Fibroblast of the aortic adventitia (primary cell): ENCODE measurements at places on chromosomes 1 and 21. TPM values are rescaled to one million over a fixed set of nuclear protein-coding genes. Genes with fewer than 3 reads are reported as not detected.

Gene PIGR
- total RNA-seq, result not detected in 2 replicates

Gene TGFBR3
- 37.2 and 118 TPM in 2 replicates for total RNA-seq

Gene ZNF281
- total RNA-seq, result 7.0 and 29.7 TPM in 2 replicates

Gene FMN2
- total RNA-seq, result 8.1 and 34.5 TPM in 2 replicates

- DNase-seq, result no peak
Measured at GRCh38 chr21:27545754-27546349, 579.0 kb upstream of the ADAMTS5 start.

- no peak for DNase-seq
Measured at GRCh38 chr1:159879136-159879535, 16.7 kb upstream of the VSIG8 start.

DNA sequence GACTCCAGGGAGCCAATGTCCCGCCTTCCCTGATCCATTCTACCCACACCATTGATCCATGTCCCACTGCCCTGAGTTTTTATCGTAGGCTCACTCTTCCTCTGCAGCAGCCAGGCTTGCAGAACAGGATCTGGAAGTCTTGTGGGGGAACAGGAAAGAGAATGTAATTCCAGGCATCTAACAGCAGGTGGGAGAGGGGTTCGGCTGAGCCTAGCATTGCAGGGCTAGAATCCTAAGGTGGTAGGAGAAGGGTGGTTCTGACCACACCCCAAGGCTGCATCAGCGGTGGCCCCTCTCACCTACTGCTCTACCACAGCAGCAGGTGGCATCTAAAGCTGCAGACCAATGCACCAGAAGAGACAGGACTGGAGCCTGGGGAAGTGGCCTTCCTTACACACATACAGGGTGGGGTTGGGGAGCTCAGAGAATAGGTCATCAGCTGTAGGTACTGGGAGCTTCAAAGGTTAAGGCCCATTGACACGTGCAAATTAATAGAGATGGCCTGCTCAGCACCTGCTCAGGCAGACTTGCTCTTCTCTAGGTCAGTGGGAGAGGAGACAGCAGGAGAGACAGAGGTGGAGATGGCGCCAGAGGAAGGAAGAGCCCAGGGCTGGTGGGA, 20.5 kb downstream of the KNCN start:
- no peak for DNase-seq

DNA sequence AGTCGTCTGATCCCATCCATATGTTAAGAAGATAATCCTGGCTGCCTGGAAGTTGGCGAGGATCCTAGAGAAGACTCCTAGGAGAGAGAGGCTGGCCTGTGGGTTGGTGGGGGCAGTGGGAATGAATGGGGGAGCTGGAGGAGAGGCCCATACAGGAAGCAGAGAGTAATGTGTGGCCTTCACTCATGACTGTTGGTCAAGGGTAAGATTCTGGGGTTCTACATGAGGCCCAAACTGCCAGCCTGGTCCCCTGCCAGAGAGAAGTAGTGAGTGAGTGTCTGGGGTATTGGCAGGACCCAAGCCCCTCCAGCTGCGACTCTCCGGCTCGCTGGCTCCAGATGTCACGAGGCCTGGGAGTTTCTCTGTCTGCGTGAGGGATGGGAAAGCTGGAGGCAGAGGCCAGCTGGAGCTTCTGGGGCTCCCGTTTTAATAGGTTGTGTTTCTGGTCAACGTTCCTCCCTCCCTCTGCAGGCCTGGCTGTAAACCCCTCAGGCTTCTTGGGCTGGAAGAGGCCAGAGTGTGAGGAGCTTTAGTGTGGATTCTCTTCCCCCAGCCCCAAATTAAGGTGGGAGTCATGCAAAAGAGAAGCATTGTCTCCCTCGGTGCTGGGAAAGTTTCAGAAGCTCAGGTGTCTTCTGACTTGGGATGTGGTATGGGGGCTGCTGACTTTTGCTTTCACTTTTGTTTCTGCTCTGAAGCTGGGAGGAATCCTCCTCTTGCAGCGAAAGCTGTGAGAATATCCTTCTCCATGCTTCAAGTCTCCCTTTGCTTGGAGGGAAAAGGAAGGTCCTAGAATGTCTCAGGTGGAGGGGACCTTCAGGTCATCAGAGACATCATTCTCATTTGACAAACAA, 2.6 kb downstream of the TMEM51 start:
- DNase-seq, result no peak

- DNase-seq, result no peak
Measured at GRCh38 chr21:20944139-20944538, 54.1 kb upstream of the NCAM2 start.

Gene CYP4A22
- total RNA-seq, result not detected in 2 replicates

Gene NECTIN4
- total RNA-seq, result not detected in 2 replicates
